PC-3 (cell line): ENCODE measurements at places on chromosomes 13 and 19. TPM values are rescaled to one million over a fixed set of nuclear protein-coding genes. Genes with fewer than 3 reads are reported as not detected.
A peak's percentile ranks its signal among the peaks of the same experiment; 100 is the strongest.

AKAP8 gene
- total RNA-seq, result 36.3 and 48.0 TPM in 2 replicates

- no peak for DNase-seq
Measured at GRCh38 chr19:49599378-49600295, 8.7 kb downstream of the PRR12 start.

DNA sequence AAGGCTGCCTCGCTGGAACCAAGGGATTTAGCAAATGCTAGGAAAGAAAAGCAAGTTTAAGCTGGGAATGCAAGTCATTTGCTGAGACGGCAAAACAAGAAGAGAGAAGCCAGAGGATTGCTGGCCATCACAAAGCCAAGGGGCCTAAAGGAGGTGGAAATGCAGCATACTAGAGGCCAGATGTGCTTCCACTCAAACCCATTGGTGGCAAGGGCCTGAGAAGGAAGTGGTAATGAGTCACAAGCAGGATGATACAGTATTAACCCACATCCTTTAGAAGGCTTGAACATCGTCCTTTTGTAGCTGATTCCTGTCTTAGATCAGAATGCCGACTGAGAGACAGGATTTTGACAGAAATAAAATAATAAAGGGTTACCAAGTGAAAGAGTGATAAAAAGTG, 68.2 kb downstream of the ITGBL1 start:
- DNase-seq, result peak; percentile 68

DNA sequence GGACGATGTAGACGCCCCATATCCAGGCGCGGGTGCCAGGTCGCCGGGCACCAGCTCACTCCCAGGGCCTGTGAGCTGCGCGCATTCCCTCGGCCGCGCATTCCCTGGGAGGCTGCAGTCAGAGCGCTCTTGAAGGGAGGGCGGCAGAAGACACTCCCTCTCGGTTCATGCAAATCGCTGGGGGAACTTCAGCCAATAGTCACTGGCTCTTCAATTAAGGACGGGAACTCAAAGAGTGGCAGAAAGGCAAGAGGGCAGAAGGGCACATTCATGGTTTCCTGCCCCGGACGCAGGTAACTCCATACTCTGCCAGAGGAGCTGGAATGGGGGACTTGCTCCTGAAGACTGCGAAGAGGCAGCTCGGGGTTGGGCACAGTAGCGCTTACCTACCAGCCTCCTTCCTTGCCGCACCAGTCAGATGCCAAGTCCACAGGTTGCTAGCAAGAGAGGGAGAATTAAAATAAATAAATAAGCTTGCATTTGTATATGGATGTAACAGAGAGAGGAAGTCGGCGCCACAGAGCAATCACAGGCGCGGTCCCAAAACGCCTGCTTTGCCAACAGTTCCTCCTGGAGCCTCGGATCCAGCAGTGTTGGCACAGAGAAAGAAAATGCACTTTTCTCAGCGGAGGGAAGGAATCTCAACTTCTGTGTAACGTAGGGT, 459 bp downstream of the PCDH20 start:
- DNase-seq, result peak; percentile 73

GRCh38 chr13:36858290-36858689, 39.3 kb downstream of the RFXAP start:
- DNase-seq, result peak; percentile 73

DNA sequence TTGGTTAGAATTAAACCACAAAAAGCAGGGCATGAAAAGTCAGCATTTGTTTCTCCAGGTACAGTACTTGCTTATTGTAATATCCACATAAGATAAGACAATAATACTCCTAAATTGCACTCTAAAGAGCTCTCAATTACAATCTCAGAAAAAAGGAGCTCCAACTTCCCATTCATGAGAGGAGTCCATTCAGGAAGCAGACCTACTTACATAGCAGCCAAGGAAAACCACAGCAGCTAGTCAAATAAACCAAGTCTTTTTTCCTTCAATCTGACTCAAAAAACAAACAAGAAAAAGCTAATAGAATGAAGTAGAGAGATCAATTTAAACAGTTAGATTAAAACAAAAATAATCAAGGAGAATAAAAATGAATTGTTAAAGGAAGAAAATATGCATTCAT, 885.2 kb upstream of the SLITRK6 start:
- DNase-seq, result peak; percentile 55
